ENCODE measurements at places on chromosomes 3 and 15. TPM values are rescaled to one million over a fixed set of nuclear protein-coding genes. Genes with fewer than 3 reads are reported as not detected.

Gene GOLGA6B
- total RNA-seq: not detected

Gene PDIA5
- 37.2 TPM for total RNA-seq

Gene ROPN1B
- not detected for total RNA-seq

Gene POPDC2
- total RNA-seq: 0.40 TPM

Gene ACAP2
- total RNA-seq: 45.6 TPM

Gene ARPIN
- 7.5 TPM for total RNA-seq

GRCh38 chr3:111733154-111733553 is 125.9 kb upstream of the PHLDB2 start:
- DNase-seq: peak; percentile 87

- DNase-seq: peak; percentile 26
Measured at GRCh38 chr3:169534439-169534838, 129.1 kb downstream of the MECOM start.

- no peak for DNase-seq
Measured at GRCh38 chr3:19891740-19892139, 42.3 kb downstream of the EFHB start.

- peak; percentile 48 for DNase-seq
Measured at GRCh38 chr15:74036271-74037170, 42.0 kb downstream of the PML start.

DNA sequence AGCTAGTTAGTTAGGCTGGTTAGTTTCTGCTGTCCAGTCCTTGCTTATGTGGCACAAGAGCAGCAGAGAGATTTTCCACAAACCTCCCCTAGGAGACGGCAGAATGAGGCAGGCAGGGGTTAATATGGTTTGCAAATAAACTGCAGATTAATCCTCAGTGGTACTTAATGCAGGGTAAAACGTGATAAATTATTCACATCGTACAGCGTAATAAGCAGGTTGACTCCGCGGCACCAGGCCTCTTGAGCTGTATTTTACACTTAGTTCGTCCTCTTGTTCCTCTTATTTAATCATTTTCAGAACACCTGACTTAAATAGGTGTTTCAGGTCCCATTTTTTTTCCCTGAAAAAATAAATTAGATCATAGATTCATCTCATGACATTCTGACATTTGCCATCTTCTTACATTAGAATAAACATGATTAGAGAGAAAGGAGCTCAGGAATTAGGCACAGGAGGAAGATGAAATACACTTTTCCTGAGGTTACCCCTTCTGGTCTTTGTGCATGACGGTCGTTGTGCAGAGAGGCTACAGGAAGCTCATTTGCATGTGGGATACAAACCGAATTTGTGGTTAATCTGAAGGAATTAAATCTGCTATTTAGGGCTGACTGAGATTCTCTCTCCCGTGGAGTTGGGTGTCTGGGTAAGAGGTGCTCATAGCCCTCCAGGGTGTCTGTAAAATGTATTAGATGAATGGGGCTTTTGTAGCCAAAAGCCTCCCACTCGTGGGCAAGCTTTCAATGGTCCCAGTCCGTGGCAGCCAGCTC is 27.1 kb upstream of the VPS8 start:
- DNase-seq: no peak

DNA sequence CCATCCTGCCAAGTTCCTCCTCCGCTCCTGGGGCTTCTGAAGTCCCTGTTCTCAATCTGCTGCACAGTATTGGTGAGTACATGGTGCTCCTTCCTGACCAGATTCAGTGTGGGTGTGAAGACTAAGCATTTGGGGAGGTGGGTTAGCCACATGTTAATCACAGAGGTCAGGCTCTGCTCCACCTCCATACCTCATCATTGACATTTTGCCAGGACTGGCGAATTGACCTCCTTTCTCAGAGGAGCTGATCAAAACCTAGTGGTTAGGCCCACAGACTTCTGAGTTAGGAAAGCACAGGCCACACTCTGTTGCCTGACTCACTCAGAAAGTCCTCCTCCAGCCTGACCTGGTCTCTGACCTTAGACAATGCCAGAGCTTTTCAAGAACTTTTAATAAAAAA is 8.4 kb upstream of the RPS17 start:
- DNase-seq: peak; percentile 27

DNA sequence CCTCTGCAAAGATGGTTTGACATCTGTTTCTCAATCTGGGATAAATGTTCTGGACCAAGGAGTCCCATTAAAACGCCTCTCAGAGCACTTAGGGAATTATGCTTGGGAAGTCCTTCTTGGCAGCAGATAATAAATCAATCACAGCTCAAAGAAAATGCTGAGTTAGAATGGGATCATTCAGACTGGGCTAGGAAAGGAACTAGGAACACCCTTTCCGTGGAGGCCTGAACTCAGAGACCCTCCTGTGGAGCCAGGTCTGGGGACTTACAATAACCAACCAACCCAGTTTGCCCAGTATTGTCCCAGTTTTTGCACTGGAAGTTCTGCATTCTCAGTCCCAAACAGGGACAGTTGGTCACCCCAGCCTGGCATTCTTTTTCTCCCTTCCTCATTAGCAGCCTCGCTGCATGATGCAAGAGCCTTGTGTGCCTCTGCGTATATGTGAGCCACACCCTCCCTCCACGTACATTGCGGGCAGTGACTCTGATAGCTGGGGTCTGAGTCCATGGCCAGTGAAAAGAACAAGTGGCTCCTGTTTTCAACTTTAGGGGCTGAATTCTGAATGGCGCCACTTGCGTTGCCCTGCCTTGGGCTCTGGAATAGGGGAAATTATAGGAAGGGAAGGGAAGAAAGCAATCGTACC is 88.7 kb downstream of the SEMA5B start:
- no peak for DNase-seq

DNA sequence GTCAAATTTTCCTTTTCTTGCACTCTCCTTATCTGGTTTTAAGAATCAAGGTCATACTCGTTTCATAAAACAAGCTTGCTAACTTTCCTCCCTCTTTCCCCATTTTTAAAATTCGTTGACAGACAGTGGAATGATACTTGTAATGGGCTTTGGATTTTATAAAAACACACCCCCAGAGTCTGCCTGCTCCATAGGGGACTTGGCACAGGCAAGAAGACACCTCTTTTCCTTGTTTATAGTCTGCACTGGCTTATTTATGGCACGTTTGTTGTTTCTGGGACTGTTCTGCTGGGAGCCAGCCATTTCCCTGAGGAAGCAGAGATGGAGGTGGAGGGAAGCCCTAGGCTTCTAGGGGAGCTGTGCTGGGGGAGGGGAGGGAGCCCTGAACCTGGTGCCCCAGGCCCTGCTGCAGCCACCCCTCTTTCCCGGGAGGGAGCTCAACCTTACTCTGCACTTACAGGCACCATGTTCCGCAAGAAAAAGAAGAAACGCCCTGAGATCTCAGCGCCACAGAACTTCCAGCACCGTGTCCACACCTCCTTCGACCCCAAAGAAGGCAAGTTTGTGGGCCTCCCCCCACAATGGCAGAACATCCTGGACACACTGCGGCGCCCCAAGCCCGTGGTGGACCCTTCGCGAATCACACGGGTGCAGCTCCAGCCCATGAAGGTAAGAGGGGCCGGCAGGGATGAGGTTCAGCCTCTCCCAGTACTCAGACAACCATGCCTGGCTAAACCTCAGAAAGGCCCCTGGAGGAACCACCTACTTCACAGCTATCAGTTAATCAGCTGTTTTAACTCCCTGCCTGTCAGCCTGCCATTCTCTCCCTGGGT is 18.3 kb downstream of the ANKRD63 start:
- no peak for DNase-seq

DNA sequence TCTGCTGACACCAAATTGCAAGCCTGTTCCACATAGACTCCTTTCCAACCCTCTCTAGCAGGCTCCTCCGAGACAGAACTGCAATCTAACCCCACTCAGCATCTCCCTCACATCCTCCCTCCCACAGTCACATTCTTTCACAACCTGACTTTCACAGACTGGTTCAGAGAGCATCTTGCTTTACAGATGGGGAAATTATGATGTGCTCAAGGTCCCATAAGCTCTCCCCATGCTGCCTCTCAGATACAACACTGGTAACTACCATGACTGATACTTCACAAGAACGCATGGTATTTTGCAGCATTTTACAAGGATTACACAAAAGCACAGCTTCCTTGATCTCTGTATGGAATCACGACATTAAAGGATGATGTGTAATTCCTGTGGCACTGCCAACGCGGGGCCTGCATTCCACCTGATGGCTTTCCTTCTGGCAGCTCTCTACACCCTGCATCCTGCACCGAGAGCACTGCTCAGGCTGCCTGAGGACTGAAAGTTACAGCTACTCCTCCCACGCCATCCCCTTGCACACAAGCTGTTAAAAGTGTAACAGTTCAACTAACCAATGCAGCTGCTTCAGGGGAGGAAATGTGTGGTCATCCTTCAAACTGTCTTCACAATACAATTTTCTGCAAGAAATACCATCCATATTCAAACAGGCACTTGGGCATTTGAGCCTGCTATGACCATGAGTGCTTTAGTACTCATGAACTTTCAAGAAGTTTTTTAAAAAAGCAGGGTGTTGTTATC is 27.6 kb downstream of the TBC1D2B start:
- no peak for DNase-seq

GRCh38 chr15:50355619-50355905 is 564 bp upstream of the GABPB1 start:
- DNase-seq: no peak

- DNase-seq: peak; percentile 42
Measured at GRCh38 chr3:23113455-23114171, 89.5 kb upstream of the UBE2E2 start.

GRCh38 chr3:85159376-85159775 is 200.6 kb downstream of the CADM2 start:
- DNase-seq: no peak

DNA sequence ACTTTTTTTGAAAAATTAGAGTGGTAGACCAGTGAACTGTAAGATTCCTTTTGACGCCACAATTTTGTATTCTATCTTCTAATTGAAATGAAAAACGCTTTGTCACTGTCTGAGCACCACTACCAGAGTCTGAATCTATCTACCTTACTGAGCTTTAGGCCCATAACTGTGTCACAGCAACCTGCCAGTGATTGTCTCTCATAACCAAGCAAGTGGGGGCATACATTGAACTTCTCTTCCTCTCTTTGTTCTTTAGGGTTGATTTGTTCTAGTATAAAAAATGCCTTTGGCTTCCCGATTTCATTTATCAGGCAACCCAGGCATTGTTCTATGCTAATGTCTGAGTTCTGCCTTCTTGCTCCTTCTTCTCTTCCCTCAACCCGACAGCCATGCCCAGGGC is 142.6 kb downstream of the BBX start:
- no peak for DNase-seq

DNA sequence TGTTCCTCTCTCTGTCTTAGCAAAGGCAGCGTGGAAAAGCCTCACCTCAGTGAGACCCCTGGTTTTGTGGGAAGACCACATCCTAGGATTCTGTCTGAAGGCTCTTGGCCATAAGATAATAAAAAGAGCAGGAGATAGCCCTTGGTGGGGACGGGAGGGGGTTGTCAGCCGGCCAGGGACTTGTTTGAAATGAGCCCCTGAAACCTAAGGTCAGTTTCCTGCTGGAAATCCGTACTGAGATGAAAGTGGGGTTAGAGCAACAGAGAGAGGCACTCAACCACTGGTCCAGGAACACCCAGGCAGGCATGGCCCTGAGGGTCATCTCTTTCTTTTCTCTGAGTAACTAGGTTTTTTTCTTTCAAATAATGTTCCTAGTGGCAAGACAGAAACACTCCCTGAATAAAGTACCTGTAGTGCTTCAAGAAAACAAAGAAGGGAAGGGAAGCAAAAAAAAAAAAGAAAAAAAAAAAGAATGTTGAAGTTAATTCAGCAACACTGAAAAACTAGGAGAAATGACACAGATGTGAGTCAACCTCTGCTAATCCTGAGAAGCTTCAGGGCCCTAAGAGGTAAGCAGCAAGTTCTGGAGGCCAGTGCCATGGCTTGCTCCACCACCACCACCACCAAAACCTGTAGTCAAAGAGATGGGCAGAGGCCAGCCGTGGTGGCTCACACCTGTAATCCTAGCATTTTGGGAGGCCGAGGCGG is 3.2 kb downstream of the ITGB5 start:
- peak; percentile 73 for DNase-seq

GRCh38 chr3:74646094-74646493 is 31.6 kb upstream of the CNTN3 start:
- no peak for DNase-seq

- no peak for DNase-seq
Measured at GRCh38 chr3:9130345-9131305, 118.8 kb downstream of the SRGAP3 start.

DNA sequence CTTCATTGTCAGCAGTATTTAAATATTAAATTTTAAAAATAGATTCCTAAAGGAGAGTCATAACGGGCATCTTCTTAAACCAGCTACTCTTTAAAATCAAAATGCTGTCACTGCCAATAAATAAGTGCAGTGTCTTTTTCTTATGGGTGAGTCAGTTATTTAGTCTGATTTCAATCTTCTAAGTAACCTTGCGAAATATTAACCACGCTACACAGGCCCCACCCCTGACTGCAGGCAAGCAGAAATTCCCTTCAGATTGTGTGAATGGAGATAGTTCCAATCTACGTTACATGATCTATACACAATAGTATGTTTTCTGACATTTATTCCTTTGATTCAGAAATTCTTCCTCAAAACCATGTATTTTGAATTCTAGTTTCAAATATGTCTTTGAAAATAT is 141.5 kb downstream of the GADL1 start:
- DNase-seq: peak; percentile 90

DNA sequence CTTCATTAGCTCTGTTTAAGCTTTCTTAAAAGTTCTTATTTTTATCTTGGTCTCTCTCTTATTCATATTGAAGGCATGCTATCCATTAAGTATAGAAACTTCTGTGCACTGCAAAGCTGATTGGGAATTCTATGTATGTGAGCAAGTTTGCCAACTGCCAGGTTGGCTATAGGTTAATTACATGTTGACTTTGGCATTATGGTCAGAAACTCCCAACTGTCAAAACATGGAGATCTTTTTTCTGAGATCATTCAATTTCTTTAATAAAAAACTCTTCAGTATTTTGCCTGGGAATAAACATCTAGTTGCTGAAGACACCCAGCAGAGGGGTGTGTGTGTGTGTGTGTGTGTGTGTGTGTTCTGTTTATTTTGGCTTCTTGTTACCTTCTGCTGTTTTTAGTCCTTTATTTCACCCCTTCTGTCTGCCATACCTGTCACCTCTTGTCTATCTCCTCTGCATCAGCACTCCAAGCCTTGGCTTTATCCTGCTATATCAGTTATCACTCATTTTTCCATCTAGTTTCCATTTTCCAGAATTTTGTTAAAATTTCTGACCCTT is 1.3 kb upstream of the ARL14 start:
- DNase-seq: no peak

DNA sequence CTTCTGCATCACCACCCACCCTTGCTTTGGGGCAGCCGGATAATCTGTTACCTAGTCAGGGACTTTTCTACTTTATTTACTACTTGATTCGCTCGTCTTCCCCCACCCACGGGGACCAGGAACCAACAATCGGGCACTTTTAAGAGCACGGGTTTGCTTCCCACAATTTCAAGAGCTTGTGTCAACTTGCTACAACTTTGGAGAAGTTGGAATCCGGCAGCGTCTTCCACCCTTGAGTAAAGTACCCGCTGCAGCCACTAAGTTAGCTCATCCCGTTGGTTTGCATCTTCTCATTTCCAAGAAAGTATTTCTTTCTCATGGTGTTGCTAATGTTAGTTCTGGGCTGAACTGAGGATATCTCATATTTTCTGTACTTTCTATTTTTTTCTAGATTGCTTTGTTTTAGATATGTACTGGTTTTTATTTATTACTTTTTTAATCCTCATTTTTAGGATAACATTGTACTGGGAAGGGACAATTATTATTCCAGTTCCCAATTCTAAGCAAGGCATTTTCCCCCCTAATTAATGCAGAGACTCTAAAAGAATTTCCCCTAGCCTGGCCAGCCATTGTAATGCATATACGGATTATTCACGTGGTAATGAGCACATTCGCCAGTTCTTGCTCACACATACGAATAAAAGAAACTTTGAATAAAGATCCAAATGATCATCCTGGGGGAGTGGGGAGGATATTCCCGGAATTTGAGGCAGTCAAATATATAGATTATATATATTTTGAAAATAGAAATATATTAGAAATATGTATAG is 4.0 kb downstream of the SOX2 start:
- no peak for DNase-seq
